Activated naive CD4-positive, alpha-beta T cell (primary cell): ENCODE measurements at places on chromosomes 6 and 20.

GRCh38 chr20:36893801-36894200, 17.9 kb downstream of the TLDC2 start:
- DNase-seq: no peak

DNA sequence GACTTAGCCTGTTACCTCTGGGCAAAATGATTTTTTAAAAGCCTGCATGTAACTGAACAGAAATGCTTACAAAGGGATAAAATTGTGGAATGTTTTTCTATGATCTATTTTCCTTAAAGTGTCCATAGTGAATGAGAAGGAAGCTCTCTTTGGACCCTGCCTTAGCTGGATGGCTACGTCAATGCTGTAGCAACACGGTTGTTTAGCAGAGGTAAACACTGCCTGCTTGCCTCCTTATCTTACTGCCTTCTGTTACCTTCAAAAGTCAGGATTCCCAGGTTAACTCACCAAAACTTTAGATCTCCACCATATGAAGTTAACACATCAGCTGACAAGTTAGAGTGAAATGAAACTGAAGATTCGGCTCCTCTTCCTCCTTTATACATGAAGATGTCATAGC, 402.6 kb downstream of the SAMD5 start:
- no peak for DNase-seq

DNA sequence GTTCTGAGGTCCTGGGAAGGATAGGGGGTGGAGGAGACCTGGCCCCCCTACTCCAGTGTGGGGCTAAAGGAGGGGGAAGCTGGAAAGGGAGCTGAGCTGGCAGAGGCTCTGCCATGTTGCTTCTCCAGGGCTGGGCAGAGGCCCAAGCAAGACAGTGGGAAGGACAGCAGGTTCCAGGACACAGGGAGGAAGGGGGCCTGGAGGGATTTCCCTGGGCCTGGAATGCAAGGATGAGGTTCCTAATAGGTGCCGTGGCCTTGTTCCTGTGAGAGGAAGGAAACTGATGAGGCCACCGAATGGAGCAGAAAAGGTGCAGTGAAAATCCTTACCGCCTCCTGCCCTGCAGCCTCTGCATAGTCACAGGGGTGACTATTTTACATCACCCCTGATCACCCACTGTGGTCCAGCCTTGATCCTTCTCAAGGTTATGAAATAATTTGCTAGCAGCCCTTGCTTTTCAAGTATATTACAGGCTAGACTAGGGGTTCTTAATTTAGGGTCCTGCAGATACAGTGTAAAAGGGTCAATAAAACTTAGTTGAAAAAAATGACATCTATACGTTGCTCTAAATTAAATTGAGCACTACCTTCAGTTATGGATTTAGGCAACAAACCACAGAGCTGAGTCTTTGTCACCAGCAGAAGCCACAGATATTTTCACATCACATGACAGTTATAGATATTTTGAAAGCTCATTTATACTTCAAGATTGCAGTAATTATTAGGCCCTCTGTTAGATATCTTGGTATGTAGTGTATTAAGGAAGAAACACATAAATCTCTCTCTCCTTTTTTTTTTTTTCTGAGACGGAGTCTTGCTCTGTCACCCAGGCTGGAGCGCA, 45.7 kb upstream of the RNF24 start:
- DNase-seq: no peak

- no peak for DNase-seq
These were observed 302.0 kb downstream of the PRL start for GRCh38 chr6:21994821-21995220.

GRCh38 chr6:43848671-43849391, 78.8 kb downstream of the VEGFA start:
- DNase-seq: no peak

- no peak for DNase-seq
These were observed 113.5 kb upstream of the PHACTR1 start for GRCh38 chr6:12602951-12603672.

- no peak for DNase-seq
These were observed 92.8 kb downstream of the PRDM1 start for GRCh38 chr6:106178900-106179299.

DNA sequence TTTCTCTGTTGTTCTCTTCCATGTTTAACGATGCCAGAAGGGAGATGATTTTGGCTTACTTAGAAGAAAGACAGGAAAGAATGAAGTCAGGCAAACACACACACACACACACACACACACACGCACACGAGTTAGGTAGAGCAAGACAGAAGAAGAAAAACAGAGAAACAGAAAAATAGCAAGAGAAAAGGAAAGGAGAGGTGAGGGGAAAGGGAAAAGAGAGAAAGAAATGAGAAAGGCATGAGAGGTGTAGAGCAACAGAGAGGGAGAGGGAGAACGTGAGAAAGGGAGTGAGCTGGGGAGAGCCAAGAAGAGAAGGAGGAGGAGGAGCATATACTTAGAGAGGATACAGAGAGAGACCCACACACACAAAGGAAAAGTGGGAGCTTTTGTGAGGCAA, 385.3 kb downstream of the DOK5 start:
- DNase-seq: no peak

- DNase-seq: no peak
These were observed 149.6 kb downstream of the RIMS1 start for GRCh38 chr6:72035966-72036365.

GRCh38 chr6:143549949-143550268, 38.4 kb upstream of the FUCA2 start:
- DNase-seq: no peak

- DNase-seq: no peak
These were observed 143.5 kb downstream of the PDE7B start for GRCh38 chr6:135994857-135995544.

DNA sequence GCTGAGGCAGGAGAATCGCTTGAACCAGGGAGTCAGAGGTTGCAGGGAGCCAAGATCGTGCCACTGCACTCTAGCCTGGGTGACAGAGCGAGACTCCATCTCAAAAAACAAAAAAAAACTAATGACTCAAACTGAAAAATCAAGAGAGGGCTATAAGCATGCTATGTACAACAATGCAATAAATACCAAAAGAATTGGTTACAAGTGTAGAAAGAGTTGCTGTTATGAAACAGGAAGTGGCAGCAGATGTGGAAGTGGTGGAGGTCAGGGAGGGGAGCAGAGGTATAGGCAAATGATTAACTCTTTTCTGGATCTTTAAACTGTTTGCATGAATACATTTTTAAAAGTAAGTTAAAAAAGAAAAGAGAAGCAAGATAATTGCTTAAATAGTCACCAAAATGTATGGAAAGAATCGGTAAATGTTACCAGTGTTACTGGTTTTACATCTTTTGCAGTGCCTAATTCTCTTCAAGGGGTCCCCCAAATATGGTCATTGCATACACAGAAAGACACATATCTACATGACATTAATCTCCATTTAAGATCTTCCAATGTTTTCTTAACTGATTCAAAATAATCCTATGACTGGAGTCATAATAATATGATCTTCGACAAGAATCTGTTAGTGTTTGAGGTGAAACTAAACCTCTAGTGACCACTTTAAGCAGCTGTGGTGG, 15.0 kb downstream of the CALHM6 start:
- no peak for DNase-seq

DNA sequence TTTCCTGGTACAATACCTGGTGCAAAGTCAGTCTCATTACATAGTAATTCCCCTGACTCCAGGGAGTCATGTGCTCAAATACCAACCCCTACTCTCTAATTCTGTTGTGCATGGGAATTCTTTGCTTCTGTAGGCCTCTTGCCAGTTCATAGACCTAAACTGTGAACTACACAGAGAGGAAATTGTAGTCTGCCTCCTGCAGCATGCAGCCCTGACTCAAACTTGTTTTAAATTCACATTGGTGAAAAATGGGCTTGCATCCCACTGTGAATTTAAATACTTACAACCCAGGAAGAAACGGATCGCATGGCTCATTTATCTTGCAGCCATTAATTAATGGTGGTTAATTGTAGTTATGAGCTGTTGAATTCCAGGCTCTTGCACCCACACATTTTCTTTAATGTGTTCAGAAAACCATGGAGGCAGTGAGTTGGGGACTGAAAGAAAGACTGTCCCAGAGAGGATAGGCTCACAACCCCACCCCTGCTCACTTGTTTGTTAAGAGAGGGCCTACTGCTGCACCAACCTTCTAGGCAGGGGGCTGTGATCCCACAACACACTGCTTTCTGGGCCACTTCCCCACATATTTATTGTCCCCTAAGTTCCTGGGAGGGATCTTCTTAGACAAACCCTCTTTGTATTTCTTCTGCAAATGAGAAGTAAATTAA, 579.1 kb downstream of the DHX35 start:
- no peak for DNase-seq
